Urinary bladder (tissue), 4 donors: ENCODE measurements at places on chromosomes 5 and 9. TPM values are rescaled to one million over a fixed set of nuclear protein-coding genes. Genes with fewer than 3 reads are reported as not detected.

DNA sequence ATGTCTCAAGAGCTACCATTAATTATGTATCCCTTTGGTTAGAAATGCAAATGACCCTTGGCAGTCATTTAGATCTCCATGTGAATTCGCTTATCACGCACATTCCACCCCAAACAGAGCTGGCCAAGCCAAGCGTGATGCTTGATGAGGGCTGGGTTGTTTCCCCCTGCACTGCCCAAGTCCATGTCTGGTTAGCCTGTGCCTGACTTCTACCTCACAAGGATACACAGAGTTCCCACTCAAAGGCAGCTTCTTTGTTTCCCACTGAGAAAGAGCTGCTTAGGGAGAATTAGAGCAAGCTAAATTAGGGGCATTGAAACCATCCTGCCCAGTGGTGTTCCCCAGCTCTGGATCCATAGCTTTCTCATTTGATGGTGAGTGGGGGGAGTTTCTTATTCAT is 87.2 kb downstream of the FSTL4 start:
- DNase-seq: no peak

PCDHB2 gene
- 3.4 TPM for polyA plus RNA-seq

DNA sequence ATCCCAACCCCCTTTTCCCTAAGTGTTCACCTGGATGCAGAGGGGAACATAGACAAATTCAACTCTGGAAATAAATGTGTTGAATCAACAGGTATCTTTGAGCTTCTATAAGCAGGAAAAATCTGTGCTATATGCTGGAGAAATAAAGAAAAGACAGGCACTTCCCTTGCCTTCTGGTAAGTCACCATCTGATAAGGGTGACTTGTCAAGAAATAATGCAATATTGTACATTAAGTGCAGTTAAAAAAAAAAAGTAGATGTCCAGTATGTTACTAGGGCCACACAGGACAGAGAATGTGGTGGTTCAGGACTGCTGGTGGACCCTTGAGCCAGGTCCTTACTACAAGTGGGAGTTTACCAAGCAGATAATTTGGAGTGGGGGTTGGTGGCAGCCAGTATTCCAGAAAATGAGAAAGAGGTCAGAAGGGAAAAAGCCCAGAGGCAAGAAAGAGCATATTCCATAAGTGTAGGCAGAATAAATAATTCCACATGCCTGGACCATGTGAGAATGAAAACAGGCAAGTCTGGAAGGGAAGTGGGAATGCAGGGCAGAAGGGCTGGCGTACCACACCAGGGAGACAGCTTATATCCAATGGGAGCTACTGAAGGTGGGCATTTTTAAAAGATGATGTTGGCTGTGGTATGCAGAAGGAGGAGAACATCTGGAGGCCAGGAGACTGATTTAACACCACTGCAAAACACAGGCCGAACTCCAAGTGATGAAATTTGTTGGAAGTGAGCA is 209.9 kb downstream of the SEMA5A start:
- DNase-seq: no peak

CARTPT gene
- polyA plus RNA-seq: 3.9 TPM

GRCh38 chr5:143398451-143399237 is 4.8 kb downstream of the NR3C1 start:
- no peak for DNase-seq

GRCh38 chr5:76690704-76691466 is 25.0 kb upstream of the F2R start:
- peak; percentile 11 for DNase-seq

- DNase-seq: peak; percentile 54
Measured at GRCh38 chr9:130893341-130894101, 3.1 kb downstream of the QRFP start.

MSH3 gene
- 5.5 TPM for polyA plus RNA-seq

SHISAL2B gene
- polyA plus RNA-seq: not detected

- DNase-seq: no peak
Measured at GRCh38 chr9:112570671-112571167, 84.1 kb downstream of the KIAA1958 start.

GRCh38 chr5:120749737-120750136 is 285.6 kb downstream of the PRR16 start:
- DNase-seq: no peak

MYMK gene
- not detected for polyA plus RNA-seq

ZNF483 gene
- polyA plus RNA-seq: 0.94 TPM

DNA sequence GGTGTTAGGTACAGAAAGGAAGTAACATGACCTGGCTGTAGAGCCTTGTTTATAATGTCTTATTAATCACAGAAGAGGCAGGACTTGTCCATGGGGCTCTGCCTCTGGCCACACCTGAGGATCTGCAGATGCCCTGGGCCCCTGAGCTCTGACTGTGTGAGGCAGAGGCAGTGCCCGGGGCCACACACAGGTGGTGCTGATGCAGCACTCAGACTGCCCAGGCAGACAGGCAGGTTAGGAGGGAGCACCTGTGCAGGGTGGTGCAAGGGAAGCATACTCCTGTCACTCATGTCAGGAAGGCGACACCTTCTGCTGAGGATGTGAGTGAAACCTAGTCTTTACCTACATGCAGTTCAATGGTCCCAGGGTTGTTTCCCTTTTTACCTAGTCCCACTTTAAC is 88.7 kb downstream of the CFAP90 start:
- DNase-seq: no peak

DNA sequence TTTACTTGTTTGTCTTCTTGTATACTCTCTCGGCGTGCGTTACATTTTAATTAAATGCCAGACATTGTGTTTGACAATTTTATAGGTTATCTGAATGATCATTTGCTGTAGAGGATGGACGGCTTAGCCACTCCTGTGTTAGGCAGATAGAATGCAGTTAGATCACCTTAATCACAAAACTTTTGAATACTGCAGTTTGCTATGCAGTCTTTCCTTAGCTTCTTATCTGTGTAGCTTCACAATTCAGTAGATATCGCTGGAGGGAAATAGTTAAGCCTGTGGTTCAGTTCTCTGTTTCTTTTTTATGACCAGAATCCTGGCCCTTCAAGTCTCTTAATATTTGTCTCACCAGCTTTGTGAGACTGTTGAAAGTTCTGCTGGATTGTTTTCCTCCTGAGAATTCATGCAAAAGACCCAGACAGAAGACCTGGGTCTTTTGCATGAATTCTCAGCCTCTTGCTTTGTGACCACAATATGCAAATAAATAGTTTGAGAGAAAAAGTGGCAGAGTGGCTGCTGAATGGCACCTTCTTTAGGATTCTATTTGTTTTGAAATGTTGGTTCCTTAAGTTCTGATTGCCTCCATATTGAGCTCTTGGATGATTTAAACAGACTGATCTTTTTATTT is 40.2 kb downstream of the RASA1 start:
- no peak for DNase-seq

PDZD2 gene
- polyA plus RNA-seq: 4.5 TPM

- DNase-seq: no peak
Measured at GRCh38 chr5:117733051-117733450, 1158.4 kb upstream of the SEMA6A start.

DNA sequence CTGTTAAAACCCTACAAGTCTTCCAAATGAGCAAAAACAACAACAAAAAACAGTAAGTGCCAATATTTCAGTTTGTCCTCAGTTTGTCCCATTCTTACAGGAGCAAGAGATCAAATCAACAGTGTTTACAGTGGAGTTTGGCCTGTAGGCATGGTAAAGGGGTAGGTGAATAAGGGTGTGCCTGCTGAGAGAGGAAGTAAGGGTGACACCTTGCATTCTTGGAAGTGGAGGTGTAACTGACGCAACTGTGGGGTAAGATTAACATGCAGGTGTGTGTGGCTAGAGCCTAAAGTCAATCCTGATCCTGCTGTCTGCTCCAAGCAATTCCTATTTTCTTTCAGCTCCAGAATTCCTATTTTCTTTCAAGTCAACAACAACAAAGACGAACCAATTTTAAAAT is 43.4 kb downstream of the PFDN1 start:
- DNase-seq: no peak

CA9 gene
- 1.8 TPM for polyA plus RNA-seq

SLC2A6 gene
- polyA plus RNA-seq: 4.1 TPM

- DNase-seq: no peak
Measured at GRCh38 chr5:133825631-133826289, 142.7 kb downstream of the C5orf15 start.
